Sciatic nerve (tissue), 2 donors: ENCODE measurements at places on chromosomes 7 and 10. TPM values are rescaled to one million over a fixed set of nuclear protein-coding genes. Genes with fewer than 3 reads are reported as not detected.

- no peak for DNase-seq
Observed at GRCh38 chr10:109866168-109866994, 56.9 kb downstream of the XPNPEP1 start.

DNA sequence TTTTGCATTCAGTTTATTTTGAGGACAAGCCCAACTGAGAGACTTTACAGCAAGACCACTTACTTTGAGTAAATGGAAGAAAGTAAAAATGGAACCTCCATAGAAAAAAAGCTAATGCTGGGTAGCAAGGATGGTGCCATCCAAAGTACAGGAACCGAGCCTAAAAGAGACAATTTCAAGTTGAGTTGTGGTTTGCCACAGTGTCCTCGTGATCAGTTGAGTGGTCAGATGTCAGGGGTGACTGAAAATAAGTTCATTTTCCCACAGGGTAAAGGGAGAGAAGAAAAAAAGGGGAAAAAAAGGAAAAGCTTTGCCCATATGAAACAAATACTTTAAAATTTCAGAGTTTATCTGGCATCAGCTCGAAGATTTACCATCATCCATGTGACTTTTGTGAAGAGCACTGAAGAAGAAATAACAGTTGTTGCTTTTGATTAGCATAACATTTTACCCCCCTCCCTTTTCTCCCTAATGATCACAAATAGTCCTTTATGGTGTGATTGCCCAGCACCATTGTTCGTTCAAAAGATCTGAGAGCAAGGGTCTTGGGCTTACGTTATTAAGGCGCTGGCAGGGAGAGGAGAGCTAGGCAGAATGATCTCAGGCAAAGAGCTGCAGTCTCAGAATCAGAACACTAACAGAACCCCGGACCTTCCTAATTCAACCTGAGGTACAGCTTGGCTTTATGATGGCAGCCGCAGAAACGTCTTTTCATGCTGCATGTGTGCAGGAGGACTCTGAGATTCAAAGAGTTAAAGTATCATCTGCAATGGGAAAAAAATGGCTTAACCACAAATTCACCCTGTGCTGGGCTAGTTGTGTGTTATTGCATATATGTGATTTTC is 338.1 kb downstream of the RNLS start:
- DNase-seq: no peak

DNA sequence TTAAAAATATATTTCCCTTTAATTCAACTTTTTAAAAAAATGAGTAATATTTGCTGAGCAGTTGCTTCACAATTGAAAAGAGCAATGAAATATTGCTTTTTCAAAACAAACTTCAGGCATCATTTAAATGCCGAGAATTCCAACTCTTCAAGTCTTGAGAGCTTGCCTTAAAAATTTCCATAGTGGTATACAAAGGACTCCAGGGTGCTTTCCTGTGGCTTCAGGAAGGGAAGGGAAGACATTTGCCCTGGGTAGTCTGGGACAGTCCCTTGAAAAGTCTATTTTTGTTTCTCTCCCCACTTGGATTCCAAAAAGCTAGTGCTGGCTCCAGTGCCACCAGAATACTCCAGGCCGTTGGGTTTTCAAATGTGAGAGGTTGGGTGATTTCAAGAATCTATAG is 71.7 kb downstream of the HYCC1 start:
- no peak for DNase-seq

DNA sequence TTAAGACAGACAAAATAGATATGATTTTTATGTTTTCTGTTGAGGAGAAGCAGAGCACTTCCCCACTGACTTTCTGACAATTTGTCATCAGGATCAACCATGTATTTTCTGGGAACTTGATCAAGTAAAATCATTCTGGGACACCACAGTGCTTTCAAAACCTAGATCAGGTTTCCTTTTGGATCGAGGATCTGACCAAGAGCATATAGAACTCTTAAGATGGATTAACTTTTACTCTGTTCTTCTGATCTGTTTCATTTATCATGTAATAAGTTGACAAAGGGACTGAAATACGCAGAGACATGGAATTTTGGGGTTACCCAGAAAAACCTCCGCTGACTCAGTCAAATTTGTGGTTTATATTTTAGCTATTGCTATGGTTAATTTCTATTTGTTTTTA is 136.0 kb upstream of the WNT16 start:
- DNase-seq: no peak

DNA sequence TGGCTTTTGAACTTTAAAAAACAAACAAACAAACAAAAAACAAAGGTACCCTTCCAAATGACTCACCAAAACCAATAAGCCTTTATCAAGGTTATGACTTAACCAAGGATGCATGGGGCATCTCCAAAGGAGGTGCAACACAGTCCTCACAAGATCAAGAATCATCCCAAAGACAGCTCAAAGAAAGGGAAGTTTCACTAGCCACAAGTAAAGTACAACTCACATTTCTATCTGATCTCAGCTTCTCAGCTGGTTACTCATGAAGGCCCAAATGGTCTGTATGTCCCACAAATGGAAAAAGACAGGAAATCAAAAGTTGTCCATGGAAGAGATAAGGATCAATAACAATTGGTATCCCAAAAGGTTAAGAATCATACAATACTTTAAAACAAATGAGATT is 6.0 kb upstream of the MKLN1 start:
- DNase-seq: no peak

DNA sequence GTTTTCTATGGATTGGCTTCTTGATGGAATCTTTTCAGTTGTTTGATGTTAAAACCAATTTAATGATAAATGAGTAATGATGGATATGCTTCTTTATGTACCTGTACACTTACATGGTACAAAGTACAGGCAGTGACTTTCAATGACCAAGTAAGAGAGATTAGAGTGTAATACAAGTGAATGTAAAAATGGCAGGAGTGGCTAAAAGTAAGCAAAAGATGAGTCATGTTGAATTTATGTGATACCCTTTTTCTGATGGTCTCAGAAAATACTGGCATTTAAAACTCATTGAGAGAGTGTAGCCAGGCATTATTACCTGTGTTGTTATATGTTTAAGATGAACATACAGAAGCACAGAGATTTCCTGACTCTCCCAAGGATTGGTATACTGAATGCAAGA is 97.1 kb downstream of the GPR85 start:
- DNase-seq: no peak

GRCh38 chr7:117020591-117020973 is 67.3 kb downstream of the ST7 start:
- DNase-seq: no peak

DNA sequence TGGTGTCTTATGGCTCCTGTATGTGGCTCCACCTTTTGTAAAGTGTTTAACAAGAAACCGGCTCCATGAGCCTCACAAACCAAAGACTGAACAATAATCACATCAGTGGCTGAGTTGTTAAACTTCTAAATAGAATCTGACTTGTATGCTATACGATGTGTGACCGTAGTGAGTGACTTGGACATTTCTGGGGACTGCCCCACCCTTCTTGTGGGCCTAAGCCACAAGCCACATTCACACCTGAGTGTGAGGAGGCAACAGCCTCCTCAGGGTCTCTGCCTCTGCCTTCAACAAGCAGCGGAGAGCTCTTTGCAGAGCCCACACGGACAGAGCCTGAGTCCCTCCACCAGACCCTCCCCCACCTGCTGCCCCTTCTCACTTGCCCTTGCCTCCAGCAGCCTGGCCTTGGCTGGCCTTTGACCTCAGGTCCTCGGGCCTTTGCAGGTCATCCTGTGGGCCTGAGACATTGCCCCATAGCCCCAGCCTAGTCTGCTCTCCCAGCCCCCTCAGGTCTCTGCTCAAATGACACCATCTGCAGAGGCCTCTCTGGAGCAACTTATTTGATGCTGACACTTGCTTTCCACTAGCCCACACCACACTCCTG is 156.8 kb upstream of the TNS3 start:
- DNase-seq: no peak

- no peak for DNase-seq
Observed at GRCh38 chr10:15738270-15738925, 18.7 kb upstream of the ITGA8 start.

- DNase-seq: no peak
Observed at GRCh38 chr10:28559618-28560017, 26.7 kb downstream of the WAC start.

GRCh38 chr7:40587419-40587818 is 452.6 kb downstream of the SUGCT start:
- DNase-seq: no peak

DNA sequence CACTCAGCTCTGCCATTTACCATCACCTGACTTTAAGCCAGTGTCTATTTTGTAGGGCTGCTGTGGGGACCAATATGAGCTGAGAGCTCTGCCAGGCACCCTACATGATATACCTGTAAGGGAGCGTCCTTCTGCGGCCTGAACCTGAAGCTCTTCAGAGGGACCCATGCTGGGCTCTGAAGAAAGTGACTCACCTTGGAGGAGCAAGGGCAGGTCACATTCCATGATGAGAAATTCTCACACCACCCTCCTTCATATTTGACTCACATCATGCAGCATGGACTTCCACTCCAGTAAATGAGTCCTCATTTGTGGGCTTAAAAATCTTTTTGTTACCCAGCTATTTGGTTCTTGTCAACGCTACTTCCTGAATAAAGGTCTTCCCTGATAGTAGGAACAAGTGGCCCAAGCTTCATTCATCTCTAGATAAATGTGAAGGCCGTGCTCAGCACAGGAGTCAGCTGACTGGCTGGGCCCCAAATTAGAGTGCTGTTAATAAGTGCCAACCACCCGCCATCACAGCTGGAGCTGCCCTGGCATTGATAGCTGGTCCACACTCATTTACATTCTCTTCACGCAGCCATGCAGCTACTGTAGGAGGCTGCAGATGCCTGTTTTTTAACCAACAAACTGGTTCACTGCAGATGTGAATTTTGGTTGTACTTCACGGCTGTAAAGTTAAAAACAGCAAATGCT is 78.4 kb downstream of the RNF216 start:
- DNase-seq: no peak

DNA sequence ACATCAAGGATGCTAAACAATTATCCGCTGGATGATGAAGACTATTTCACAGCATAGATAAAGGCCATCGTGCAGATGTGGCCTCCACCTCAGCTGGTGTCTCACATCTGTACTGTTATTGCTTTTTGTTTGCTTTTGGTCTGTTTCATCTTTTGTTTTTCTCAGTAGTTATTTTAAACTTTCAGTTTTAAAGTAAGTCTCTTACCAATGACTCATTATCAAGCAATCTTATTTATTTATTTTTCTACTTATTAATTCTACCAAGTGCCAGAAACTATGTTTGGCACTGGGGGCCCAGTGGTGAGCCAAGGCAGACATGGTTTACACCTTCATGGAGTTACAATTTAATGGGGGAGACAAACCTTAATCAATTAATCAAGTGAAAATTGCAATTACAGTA is 250.9 kb upstream of the TMEM72 start:
- DNase-seq: no peak

The CTAGE4 gene
- 2.3 TPM for total RNA-seq

The PHKG1 gene
- 2.7 TPM for total RNA-seq

The NODAL gene
- total RNA-seq: not detected

The SPDYE1 gene
- total RNA-seq: not detected
